Heart right ventricle (tissue), 16 donors: ENCODE measurements at places on chromosomes 6 and 20. TPM values are rescaled to one million over a fixed set of nuclear protein-coding genes. Genes with fewer than 3 reads are reported as not detected.

DNA sequence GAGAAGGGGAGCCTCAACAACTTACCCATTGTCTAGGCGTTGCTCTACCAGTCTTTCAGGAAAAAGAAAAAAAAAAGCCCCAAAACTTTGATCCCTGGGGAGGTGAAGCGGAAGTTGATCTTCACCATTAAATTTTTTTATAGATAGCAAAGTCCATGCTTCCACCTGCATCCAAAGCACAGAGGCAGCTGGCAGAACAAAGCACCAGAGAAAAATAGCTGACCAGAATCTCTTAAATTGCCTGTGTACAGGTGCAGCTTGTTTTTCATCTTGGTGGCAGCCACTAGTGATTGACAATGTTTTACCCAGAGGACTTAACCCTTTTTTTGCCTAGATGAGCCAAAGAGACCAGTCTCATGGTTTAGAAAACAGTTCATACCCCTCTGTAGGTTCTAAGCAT, 86.0 kb downstream of the MYB start:
- DNase-seq = no peak

DNA sequence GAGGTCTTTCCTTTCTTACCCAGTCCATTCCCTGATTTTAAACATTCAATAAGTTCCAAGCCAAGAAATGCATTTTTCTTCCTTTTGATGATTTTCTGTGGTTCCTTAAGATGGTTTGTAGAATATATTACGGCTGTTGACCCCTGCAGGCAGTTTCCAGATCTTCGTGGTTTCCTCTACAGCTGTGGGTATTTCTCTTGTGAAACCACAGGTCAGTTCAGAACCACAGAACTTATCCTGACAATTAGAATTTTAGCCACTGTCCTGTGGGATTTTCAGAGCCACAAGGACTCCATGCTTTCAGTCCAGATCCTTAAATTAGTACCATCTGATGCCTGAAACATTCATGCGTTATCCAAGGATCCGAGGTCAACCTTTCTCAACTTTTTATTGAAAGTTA, 29.7 kb upstream of the EXOC2 start:
- no peak for DNase-seq

DNA sequence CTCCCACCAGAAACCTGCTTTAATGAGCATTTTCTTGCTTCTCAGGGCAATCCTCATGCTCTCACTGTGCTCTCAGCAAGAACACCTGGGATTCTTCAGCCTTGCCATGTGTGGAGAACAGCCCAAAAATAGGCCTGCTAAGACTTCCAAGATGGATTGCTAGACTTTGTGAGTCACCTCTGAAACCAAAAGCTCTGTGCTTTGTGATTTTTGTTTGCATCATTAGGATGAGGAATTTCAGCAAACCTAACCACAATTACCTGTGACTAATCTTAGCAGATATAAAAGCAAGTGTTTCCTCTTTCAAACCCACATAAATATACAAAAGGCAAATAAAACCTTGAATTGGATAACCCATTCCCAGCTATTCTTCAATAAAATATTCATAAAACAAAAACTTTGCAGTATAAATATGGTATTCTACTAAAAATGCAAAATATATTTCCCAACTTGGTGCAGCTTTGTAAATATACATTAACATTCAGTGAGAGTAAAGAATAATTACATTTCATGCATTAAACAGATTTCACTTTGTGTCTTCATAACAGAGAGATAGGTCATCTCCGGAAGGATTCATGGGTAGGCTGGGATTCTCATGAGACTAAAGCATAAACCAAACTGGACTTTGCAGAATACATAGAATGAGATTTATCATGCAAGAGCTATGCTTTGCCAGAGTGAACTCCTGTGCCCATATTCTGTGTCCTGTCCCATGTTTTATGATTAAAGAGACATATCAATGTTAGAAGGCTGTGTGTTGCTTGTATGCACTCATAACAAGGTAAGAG, 33.5 kb downstream of the TPBG start:
- no peak for DNase-seq

GRCh38 chr6:103617642-103618041, 1242.1 kb downstream of the HACE1 start:
- DNase-seq = no peak

The FAM83C gene
- total RNA-seq = not detected

The FAM83D gene
- 2.8 TPM for total RNA-seq
